ENCODE measurements at places on chromosomes 3 and 15.

DNA sequence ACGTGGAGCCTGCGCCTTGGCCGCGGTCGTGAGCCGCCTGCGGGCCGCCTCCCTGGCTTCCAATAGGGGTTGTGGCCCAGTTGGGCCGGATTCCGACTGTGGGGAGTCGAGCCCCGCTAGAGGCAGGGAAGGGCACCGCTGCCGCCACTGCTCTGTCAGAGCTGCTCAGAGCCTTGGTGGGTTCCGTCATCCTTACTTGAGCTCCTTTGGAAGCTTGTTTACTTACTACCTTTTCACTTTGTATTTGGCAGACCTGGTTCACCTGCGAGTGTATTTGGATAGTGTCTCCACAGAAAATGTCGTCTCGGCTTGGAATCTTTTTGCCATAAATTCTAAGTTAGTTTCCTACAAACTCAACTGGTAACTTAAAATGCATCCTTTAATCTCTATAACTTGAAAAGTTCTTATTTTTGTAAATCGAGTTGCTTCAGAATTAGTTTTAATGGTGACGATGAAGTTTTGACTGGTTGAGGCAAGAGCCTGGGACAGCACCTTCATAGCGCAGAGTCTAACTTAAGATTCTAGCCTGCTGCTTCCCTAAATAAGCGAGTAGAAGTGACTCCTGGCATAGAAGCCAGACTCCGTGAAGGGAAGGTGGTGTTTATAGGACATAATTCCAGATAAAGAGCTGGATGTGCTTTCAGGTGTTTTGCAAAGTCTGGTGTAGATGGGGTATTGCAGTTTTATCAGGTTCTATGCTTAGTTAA lies 800 bp downstream of the DAG1 start:
- DNase-seq = no peak

DNA sequence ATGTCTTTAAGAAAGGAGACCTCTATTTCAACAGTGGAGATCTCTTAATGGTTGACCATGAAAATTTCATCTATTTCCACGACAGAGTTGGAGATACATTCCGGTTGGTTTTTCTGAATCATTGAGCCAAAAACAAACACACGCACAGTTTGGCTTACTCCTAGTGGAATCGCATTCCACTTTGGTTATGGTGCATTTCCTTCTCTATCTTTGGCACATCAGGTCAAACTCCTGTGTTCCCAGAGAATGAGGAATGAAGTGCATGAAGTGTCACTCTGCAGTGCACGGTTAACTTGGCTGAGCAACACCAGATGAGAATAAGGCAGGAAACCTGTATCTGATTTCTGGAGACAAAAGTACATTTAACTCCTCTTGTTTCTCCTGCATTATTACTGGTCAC lies 38.5 kb downstream of the HDC start:
- DNase-seq = no peak

- DNase-seq = peak; percentile 88
These were observed 27.1 kb downstream of the CPN2 start for GRCh38 chr3:194323785-194324735.

- no peak for DNase-seq
These were observed 17.9 kb upstream of the UACA start for GRCh38 chr15:70781236-70781635.

GRCh38 chr3:58152225-58153015 lies 58.4 kb downstream of the DNASE1L3 start:
- no peak for DNase-seq

- no peak for DNase-seq
These were observed 27.2 kb downstream of the EEFSEC start for GRCh38 chr3:128180436-128180835.

GRCh38 chr3:39434574-39434973 lies 28.1 kb downstream of the RPSA start:
- no peak for DNase-seq

DNA sequence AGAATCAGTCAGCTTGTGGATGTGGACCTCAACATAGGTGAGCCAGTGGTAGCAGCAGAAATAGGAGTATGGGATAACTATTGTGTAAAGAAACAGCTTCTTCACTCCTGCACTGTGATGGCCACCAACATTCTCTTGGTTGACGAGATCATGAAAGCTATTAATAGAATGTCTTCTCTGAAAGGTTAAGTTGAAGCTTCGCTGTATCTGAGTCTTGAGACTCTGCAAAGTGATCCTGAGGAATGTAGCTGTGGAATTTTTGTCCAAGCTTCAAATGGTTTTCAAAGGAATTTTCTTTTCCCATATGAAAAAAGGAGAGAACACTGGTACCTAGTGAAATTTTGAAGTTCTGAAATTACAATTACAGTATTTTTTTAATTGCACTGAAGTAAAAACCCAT lies 146.3 kb downstream of the GMNC start:
- DNase-seq = no peak

- no peak for DNase-seq
These were observed at the start of gene PCSK6 for GRCh38 chr15:101489599-101490407. Gene PCSK6 (minus strand): TSS chr15:101489707. CDS start chr15:101489670, 37 bp downstream.

- DNase-seq = no peak
These were observed 3.3 kb downstream of the ARL6IP5 start for GRCh38 chr3:69088063-69088462.

Data from Right ventricle myocardium inferior (tissue), 1 donor.